NCI-H774 (cell line): ENCODE measurements at places on chromosomes 12 and 14.
A peak's percentile ranks its signal among the peaks of the same experiment; 100 is the strongest.

DNA sequence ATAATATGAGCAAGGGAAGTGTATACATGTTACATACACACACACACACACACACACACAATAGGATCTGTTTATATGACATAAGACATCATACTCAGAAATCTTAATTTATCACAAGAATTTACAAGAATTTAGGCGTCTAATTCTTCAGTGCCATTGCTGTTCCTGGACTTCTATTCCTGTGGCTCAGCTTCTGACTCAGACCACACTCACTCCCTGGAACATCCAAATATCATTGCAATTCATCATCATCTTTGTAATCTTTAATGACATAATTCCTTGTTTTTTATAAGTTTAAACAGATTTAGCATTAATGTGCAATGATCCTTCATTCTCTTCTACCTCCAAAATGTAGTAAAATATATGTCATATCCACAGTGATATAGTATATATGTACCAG lies 544.2 kb downstream of the FOXG1 start:
- DNase-seq: no peak

- DNase-seq: no peak
Measured at GRCh38 chr12:105315726-105316125, 14.8 kb upstream of the C12orf75 start.

DNA sequence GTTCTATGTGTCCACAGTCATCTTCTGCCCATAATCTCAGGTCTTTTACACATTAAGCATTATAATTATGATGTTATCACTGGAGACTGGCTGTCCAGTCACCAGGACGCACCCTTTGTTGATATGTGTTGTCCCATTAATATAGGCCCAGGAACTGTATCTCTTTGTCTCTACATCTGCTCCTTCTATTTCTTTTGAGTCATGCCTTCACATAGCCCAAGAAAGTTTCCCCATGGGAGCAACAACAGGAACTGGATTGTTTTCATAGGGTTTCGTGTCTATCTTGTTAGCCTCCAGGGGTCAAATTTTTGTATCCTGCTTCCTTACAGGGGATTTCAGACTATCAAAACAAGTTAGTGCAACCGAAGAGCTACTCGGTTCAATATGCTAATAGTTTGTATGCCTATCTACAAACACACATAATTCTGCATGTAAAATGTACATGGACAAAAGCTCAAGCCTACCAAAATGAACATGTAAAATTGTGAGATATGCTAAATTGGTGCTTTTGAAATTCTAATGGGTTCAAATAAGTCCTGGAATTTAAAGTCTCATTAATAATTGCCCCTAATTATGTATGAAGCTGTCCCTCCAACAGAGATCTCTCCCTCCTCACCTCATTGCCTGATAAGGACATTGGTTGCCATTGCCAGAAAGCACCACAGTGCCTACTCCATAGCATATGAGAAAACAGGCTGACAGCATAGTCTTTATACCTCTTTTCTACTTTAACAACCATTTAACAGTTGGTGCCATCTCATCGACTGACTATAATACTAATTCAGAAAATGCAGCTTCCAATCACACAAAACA lies 99.8 kb upstream of the DIO2 start:
- DNase-seq: no peak

DNA sequence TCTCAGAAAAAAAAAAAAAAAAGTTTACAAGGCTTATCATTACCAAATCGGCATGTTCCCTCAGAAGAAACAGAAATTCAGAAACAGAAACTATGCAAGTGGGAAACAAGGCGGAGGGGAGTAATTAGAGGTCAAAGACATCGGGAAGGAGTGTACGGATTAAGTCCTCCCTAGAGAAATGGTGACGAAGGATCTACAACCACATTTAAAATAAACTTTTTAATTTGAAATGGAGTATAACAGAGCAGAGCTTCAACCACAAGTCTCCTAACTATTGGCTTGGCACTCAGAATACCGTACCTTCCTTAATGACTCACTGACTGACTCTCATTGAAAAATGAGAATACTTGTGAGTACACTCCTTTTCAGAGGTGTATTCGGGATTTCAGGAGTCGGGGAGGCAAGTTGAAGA lies 908 bp downstream of the ENTPD5 start:
- DNase-seq: no peak

- DNase-seq: no peak
Measured at GRCh38 chr14:69316449-69317101, 56.6 kb downstream of the GALNT16 start.

- DNase-seq: no peak
Measured at GRCh38 chr12:90152897-90153624, 444.4 kb upstream of the ATP2B1 start.

DNA sequence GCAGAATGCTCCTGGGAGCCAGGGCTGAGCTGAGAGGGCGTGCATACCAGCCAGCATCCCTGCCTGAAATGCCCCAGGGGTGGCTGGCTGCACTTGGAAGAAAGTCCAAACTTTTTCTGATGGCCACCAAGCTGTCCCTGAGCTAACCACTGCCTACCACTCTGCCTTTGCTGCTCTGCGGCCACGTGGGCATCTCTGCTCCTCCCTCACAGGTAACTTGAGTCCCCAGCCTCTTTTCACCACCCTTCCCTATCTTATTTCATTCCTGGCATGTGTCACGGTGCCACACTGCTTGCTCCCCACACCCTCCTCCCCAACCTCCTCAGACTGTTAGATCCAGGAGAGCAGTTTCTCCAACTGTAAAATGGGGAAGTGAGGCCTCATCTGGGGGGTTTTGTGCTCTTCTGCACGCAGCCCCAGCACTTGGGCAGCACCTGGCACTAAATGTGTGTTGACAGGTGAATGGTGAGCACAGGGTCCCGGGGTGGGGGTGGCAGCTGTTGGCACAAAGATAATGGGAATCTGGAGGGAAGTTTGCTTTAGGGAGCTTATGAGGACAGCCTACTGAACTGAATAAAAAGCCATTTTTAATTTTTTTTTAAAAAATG lies 113.0 kb downstream of the GLT1D1 start:
- DNase-seq: peak; percentile 77

DNA sequence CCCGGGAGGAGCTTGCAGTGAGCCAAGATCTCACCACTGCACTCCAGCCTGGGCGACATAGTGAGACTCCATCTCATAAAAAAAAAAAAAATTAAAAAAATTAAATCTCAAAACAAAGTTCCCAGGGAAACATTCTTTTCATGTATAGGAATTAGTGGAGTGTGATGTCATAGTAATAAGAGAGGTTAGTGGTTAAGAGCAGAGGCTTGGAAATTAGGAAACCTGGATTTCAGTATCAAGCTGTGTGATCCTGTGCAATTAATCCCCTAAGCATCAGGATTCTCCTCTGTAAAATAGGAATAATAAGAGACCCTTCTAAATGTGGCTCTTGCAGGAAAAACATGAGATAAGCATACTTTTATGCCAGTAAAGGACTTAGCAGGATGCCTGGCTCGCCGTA lies 3.1 kb upstream of the TXNRD1 start:
- DNase-seq: no peak

- DNase-seq: no peak
Measured at GRCh38 chr12:105968025-105968424, 170.7 kb downstream of the NUAK1 start.

DNA sequence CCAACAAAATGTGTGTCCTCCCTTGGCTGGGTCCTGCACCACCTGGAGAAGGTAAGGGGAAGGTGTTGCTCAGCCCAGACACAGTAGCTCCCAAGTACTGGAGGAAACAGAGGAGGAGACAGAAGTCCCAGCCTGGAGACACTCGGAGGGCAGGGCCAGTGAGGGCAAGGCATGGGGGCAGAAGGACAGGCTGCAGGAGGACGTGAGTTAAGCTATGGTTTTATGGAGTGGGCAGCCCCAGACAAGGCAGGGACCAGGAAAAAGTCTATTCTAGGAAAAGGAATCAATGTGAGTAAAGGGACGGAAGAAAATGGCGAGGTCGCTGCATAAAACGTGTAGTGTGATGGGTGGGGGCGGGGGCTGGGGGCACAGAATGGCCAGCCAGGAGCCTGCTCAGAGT lies 210.1 kb upstream of the DIO3 start:
- DNase-seq: no peak

- no peak for DNase-seq
Measured at GRCh38 chr12:110176745-110177144, 52.6 kb downstream of the IFT81 start.

DNA sequence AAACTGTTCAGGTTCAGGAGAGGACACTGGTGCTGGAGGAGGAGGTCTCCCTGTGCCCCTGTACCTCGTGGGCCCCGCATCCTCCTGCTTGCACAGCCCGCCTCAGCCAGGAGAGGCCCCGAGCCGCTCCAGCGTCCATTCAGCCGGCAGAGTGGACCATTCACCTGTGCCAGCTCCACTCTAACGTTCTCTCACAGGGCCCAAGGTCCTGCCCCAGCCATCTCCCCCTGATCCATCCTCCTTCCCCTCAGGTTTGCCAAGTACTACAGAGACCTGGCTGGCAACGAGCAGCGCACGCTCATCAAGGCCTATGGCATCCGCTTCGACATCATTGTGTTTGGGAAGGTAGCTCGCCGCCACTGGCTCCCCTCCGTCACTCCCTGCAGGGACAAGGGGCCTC lies 22.2 kb downstream of the P2RX4 start:
- no peak for DNase-seq
